ENCODE measurements at places on chromosomes 7 and 10. TPM values are rescaled to one million over a fixed set of nuclear protein-coding genes. Genes with fewer than 3 reads are reported as not detected.

DNA sequence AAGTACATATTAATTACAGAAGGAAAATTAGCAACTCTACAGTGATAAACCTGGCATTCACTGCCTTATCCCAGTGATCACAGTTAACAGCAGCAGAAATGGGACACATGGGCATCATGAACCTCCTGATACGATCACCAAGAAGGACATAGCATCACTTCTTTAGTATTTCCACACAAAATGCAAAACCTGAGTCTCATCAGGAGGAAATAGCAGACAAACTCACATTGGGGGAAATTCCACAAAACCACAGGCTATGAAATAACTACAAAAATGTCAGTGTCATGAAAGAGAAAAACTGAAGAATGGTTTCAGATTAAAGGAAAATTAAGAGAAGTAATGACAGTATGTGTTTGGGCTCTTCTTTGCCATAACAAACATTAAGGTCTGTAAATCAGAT is 12.0 kb upstream of the PURB start:
- no peaks in the 10 kb centered on the region for H3K36me3 ChIP-seq
- H3K4me1 ChIP-seq, result peaks cover 5% of the 10 kb centered on the region
- no peaks in the 10 kb centered on the region for H3K27me3 ChIP-seq
- no peak for DNase-seq
- no peak overlapping the region for H3K27ac ChIP-seq

- no peak for DNase-seq
- H3K4me3 ChIP-seq, result no peak overlapping the region
- no peaks in the 10 kb centered on the region for H3K27me3 ChIP-seq
Observed at GRCh38 chr7:50208378-50208982, 96.0 kb upstream of the IKZF1 start.

- no peak overlapping the region for H3K27ac ChIP-seq
- H3K4me1 ChIP-seq, result no peaks in the 10 kb centered on the region
- no peaks in the 10 kb centered on the region for H3K27me3 ChIP-seq
- H3K36me3 ChIP-seq, result no peaks in the 10 kb centered on the region
Observed at GRCh38 chr10:102904346-102904745, 13.7 kb upstream of the CNNM2 start.

GRCh38 chr7:120373174-120373573 is 100.2 kb downstream of the KCND2 start:
- no peak for DNase-seq
- H3K4me1 ChIP-seq, result no peaks in the 10 kb centered on the region
- H3K36me3 ChIP-seq, result no peaks in the 10 kb centered on the region
- no peaks in the 10 kb centered on the region for H3K27me3 ChIP-seq

- H3K4me3 ChIP-seq, result no peak within 1 kb of the TSS
- H3K27ac ChIP-seq, result peak within 1 kb of the TSS; percentile 44
- no peaks in the 10 kb centered on the region for H3K4me1 ChIP-seq
- no peak for DNase-seq
Observed at GRCh38 chr7:31051598-31052486, at the start of gene ADCYAP1R1. Gene ADCYAP1R1 (plus strand): TSS chr7:31052308. CDS start chr7:31063265, 10,957 bp downstream.

DNA sequence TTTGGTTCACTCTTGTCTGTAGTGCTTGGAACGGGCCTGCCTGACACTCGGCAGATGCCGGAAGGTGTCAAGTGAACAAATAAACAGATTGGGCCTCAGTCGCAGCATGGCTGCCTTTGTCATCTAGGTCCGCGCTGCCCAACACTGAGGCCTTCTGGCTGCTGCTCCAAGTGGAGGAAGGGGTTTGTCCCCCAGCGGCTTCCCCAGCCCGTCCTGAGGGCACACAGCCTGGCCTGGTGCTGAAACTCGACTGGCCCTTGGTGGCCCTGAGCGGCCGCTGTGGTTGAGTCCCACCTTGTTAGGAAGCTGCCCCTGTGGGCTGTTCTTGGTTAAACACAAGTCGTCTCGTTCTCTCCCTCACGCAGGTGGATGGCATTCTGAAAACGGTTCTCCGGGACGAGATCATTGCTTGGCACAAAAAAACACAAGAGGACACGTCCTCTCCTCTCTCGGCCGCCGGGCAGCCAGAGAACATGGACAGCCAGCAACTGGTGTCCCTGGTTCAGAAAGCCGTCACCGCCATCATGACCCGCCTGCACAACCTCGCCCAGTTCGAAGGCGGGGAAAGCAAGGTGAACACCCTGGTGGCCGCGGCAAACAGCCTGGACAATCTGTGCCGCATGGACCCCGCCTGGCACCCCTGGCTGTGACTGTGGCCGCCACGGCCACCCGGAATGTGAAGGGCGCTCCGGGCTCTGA is 132.1 kb downstream of the SMURF1 start:
- no peak overlapping the region for H3K27ac ChIP-seq
- H3K36me3 ChIP-seq, result no peaks in the 10 kb centered on the region
- DNase-seq, result no peak
- no peak overlapping the region for H3K4me3 ChIP-seq

GRCh38 chr7:102287111-102287980 is 678 bp downstream of the SH2B2 start:
- H3K27me3 ChIP-seq, result no peaks in the 10 kb centered on the region
- H3K27ac ChIP-seq, result no peak overlapping the region
- peak overlapping the region; percentile 91 for H3K4me3 ChIP-seq
- H3K36me3 ChIP-seq, result no peaks in the 10 kb centered on the region
- H3K4me1 ChIP-seq, result peaks cover 15% of the 10 kb centered on the region
- no peak for DNase-seq

DNA sequence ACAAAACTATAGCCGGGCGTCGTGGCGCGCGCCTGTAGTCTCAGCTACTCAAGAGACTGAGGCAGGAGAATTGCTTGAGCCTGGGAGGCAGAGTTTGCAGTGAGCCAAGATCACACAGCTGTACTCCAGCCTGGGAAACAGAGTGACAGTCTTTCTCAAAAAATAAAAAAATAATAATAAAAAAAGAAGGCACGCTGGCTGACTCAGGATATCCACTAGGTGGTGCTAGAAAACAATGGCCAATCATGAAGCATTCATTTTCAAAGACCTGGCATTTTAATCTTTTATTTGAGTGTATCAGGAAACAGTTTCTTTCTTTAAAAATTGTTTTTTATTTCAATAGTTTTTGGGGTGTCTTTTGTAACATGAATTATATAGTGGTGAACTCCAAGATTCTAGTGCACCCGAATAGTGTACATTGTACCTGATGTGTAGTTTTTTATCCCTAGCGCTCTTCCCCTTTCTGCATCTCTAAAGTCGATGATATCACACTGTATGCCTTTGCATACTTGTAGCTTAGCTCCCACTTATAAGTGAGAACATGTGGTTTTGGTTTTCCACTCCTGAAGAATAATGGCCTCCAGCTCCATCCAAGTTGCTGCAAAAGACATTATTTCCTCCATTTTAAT is 88.6 kb downstream of the LYZL1 start:
- DNase-seq, result no peak
- no peaks in the 10 kb centered on the region for H3K27me3 ChIP-seq
- H3K36me3 ChIP-seq, result no peaks in the 10 kb centered on the region
- H3K4me1 ChIP-seq, result no peaks in the 10 kb centered on the region
- H3K4me3 ChIP-seq, result no peak overlapping the region

GRCh38 chr10:89887406-89887805 is 186.0 kb downstream of the KIF20B start:
- no peaks in the 10 kb centered on the region for H3K27me3 ChIP-seq
- no peaks in the 10 kb centered on the region for H3K4me1 ChIP-seq
- H3K4me3 ChIP-seq, result no peak overlapping the region

GRCh38 chr7:93757426-93757825 is 133.1 kb downstream of the TFPI2 start:
- H3K27me3 ChIP-seq, result no peaks in the 10 kb centered on the region
- DNase-seq, result no peak
- no peak overlapping the region for H3K4me3 ChIP-seq

- no peak overlapping the region for H3K4me3 ChIP-seq
- peaks cover 3% of the 10 kb centered on the region for H3K4me1 ChIP-seq
- no peaks in the 10 kb centered on the region for H3K36me3 ChIP-seq
- H3K27me3 ChIP-seq, result no peaks in the 10 kb centered on the region
- H3K27ac ChIP-seq, result no peak overlapping the region
Observed at GRCh38 chr10:103814626-103815370, 40.6 kb downstream of the SH3PXD2A start.

- no peak for DNase-seq
- H3K27ac ChIP-seq, result no peak overlapping the region
- H3K4me3 ChIP-seq, result no peak overlapping the region
- H3K27me3 ChIP-seq, result no peaks in the 10 kb centered on the region
- no peaks in the 10 kb centered on the region for H3K36me3 ChIP-seq
Observed at GRCh38 chr10:97509120-97509680, 10.5 kb downstream of the UBTD1 start.

GRCh38 chr7:81956520-81956919 is 186.7 kb upstream of the HGF start:
- H3K27me3 ChIP-seq, result no peaks in the 10 kb centered on the region
- no peak overlapping the region for H3K27ac ChIP-seq
- no peaks in the 10 kb centered on the region for H3K4me1 ChIP-seq
- no peak for DNase-seq
- H3K4me3 ChIP-seq, result no peak overlapping the region

GRCh38 chr10:124131172-124131571 is 37.8 kb upstream of the CHST15 start:
- H3K4me1 ChIP-seq, result no peaks in the 10 kb centered on the region
- no peaks in the 10 kb centered on the region for H3K27me3 ChIP-seq
- H3K36me3 ChIP-seq, result no peaks in the 10 kb centered on the region
- H3K27ac ChIP-seq, result no peak overlapping the region
- no peak overlapping the region for H3K4me3 ChIP-seq
- no peak for DNase-seq

GRCh38 chr7:22127835-22128527 is 182.3 kb upstream of the CDCA7L start:
- no peak overlapping the region for H3K27ac ChIP-seq
- H3K27me3 ChIP-seq, result peaks cover 5% of the 10 kb centered on the region
- H3K36me3 ChIP-seq, result no peaks in the 10 kb centered on the region
- DNase-seq, result no peak
- H3K4me1 ChIP-seq, result no peaks in the 10 kb centered on the region

Gene MMD2
- not detected for total RNA-seq

Gene PIP
- total RNA-seq, result not detected

Gene SPDYE16
- 0.28 TPM for total RNA-seq

Gene LIPN
- total RNA-seq, result not detected

Gene TFR2
- 2.2 TPM for total RNA-seq

Gene SEMA3D
- total RNA-seq, result 4.4 TPM

Gene NODAL
- total RNA-seq, result not detected

Gene NPFFR1
- total RNA-seq, result 0.11 TPM
